ENCODE measurements at places on chromosomes 12 and 14.

GRCh38 chr12:14775636-14775980 lies 27.7 kb downstream of the WBP11 start:
- DNase-seq = no peak

DNA sequence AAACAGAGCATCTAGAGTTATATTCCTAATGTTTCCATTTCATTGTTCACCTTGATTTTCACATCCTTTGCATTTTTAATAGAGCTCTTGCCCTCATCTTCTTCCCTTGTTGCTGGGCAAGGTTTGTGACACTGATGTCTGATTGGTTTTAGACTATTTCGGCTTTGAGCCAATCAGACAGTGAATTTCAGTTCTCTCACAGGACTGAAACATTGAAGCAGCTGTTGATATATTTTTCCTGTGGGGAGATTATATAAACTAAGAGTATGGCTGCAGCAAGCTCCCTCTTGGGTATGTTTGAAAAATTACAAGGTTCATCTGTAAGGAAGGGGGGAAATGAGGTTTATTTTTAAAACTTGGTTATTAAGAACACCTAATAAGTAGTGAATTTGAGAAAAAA lies 51.2 kb downstream of the ATF7IP start:
- peak; percentile 65 for DNase-seq

- DNase-seq = no peak
Measured at GRCh38 chr12:111673503-111673902, 12.3 kb downstream of the BRAP start.

DNA sequence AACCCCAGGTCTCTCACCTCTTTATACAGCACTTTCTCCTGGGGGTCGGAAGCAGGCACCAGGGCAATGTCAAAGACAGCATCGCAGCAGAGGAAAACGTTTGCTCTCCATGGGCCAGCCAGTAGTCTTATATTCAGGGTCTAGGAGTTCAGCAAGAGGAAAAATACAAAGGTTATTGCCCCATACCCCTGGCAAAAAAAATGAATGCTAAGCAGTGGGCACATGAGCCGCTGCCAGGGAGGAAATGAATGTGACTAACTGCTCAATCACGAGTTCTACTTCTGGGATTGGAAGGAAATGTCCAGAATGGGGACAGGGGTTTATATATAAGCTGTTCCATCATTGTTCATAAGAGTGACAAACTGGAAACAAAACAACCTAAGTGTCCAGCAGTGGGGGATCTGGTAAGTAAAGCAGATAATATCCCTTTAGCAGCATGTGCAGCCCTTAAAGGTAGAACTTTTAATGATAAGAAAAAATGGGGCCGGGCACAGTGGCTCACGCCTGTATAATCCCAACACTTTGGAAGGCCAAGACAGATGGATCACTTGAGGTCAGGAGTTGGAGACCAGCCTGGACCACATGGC lies 53.8 kb downstream of the PHETA1 start:
- no peak for DNase-seq

DNA sequence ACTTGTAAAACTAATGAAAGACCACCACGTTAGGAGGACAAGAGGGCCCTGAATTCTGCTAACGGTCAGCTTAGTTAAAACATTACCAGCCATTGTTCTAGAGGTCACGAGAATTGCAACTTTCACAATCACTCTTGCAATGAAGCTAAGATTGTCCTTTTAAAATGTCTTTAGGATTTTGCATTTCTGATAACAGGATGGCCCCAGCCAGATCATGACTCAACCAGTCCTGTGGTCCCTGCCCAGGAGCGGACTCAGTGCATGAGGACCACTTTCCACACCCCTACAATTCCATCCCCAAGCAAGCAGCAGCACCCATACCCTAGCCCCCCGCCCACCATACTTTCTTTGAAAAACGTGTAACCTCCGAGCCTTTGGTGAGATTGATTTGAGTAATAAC lies 28.7 kb downstream of the HSP90AA1 start:
- no peak for DNase-seq

GRCh38 chr12:94663702-94664101 lies 13.3 kb upstream of the TMCC3 start:
- DNase-seq = no peak

DNA sequence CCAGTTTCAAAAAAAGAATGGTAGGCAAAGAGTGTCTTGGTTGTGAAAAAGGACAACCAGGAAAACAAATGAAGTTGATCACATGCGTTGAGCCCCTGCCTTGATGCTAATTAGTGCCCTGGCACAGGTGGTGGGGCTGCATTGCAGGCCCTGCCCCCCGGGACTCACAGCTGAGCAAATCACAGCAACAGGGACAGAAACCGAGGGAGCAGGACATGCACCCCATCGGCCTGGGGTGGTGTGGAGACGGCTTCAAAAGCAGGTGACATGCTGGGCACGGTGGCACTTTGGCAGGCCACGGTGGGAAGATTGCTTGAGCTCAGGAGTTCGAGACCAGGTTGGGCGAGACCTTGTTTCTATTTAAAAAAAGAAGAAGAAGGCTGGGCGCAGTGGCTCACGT lies 1.1 kb upstream of the PAPLN start:
- DNase-seq = no peak

GRCh38 chr14:56118611-56119181 lies 485 bp downstream of the PELI2 start:
- no peak for DNase-seq

DNA sequence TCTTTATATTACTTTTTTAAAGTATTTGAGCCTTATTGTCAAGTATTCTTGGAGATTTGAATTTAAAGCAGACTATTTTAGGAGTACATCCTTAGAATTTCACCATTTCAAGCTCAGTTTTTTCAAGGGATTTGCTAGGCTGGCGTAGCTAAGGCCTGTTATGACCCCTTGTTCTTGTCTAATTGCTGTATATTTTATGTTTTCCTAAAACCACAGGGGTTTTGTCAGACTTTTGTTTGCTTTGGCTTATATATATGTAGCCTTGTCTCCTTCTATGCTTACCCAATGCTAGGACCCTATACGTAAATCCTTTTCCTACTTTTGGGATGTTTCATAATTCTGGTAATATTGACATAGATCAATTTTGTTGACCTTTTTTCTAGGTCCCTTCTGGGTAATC lies 147.0 kb upstream of the SYT10 start:
- DNase-seq = no peak

GRCh38 chr14:56278383-56278782 lies 160.2 kb downstream of the PELI2 start:
- DNase-seq = no peak

- DNase-seq = no peak
Measured at GRCh38 chr12:132211816-132212215, 67.6 kb downstream of the NOC4L start.

DNA sequence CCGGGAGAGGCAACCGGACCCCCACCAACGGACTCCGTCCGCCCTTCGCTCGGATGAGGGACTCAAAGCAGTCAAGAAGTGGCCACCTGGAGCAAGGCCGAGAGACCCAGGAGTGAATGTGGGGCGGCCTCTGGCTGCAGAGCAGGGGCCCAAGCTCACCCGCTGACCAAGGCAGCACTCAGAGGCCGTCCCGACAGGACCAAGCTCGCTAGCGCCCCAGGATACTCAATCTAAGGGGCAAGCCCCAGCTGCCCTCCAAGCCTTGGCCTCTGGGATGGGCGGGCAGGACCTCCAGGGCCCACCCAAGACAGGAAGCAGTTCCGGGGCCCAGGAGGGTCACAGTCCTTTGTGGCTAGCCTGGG lies 936 bp downstream of the AKT1 start:
- DNase-seq = no peak

DNA sequence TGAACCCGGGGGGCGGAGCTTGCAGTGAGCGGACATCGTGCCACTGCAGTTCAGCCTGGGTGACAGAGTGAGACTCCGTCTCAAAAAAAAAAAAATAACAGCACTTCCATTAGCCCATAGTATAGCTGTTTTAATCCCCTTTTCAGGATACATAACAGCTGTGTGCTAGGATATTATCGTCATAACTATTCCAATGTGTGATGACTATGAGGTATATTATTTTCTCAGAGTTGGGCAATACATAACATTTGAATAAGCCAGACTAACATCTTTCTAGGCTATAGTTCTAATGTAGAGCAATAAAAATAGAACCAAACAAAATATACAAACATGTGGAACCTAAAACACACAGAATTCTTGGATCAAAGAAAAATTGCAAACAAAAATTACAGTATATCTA lies 57.1 kb downstream of the MARK3 start:
- no peak for DNase-seq

DNA sequence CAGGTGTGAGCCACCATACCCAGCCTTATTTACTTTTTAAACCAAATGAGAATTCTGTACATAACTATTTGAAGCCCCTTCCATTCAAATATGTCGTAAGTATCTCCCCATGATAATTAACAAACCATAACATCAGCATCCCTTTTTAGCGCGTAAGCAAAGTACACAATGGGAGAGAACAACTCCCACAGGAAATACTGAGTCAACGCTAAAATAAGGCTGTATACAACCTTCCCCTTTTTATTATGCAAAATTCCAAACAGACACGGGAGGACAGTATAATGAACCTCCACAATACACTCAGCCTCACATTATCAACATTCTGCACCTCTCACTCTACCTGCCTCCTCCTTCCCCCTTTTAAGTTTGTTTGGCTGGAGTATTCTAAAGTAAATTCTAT lies 73.5 kb downstream of the CCDC88C start:
- DNase-seq = no peak

DNA sequence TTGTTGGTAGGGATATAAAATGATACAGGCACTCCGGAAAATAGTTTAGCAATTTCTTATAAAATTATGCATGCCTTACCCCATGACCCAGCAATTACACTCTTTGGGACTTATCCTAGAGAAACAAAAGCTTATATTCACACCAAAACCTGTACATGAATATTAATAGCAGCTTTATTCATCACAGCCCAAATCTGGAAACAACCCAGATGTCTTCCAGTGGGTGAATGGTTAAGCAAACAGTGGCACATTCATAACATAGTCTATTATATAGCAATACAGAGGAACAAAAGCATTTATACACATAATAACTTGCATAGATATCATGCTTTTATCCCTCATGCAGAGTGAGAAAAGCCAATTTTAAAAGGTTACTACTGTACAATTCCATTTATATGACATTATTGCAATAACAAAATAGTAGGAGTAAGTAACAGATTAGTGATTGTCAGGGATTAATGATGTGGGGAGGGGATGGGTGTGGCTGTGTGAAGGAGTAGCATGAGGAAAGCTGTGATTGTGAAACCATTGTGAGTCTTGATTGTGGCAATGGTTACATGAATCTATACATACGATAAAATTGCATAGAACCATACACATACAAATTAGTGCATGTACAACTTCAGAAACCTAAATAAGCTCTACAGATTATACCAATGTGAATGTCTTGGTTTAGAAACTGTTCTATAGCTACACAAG lies 363.1 kb upstream of the OR4E1 start:
- no peak for DNase-seq

DNA sequence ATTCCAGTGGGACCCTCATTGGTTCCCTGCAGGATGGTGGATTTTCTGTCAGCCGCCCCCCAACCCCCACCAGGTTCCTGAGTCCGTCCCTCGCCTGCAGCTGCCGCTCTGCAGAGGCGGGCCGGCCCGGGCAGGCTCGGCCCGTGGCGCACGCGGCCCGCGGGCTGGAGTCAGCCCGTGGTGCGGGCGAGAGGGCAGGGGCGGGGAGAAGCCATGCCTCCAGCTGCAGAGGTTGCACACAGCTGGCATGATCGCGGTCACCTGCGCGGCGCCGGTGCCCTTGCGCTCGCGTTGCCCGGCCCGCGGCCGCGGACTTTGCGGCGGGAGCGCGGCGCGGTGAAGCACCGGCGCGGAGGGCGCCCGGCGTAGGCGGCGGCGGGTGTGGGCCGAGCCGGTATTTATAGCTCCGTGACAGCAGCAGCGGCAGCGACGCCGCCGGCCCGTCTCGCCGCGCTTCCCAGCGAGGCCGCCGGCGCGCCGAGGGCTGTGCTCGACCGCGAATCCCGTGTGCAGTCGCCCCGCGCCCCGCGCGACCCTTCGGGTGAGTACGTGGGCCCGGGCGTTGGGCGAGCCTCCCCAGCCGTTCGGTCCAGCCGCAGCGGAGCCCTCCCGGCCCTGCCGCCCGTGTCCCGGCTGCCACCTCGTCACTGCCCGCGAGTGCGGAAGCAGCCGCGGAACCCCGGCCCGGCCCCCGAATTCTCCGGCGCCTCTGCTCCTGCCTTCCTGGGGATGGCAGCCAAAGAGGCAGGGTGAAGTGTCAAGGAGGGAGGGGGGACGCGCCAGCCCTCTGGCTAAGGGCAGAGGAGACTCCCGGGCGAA lies at the start of gene TMEM117:
Gene TMEM117, plus strand, starts transcription at position 426 of the 819 bp plus-strand sequence.
- peak; percentile 59 for DNase-seq

- no peak for DNase-seq
Measured at GRCh38 chr12:106598003-106598402, 15.2 kb downstream of the RFX4 start.

DNA sequence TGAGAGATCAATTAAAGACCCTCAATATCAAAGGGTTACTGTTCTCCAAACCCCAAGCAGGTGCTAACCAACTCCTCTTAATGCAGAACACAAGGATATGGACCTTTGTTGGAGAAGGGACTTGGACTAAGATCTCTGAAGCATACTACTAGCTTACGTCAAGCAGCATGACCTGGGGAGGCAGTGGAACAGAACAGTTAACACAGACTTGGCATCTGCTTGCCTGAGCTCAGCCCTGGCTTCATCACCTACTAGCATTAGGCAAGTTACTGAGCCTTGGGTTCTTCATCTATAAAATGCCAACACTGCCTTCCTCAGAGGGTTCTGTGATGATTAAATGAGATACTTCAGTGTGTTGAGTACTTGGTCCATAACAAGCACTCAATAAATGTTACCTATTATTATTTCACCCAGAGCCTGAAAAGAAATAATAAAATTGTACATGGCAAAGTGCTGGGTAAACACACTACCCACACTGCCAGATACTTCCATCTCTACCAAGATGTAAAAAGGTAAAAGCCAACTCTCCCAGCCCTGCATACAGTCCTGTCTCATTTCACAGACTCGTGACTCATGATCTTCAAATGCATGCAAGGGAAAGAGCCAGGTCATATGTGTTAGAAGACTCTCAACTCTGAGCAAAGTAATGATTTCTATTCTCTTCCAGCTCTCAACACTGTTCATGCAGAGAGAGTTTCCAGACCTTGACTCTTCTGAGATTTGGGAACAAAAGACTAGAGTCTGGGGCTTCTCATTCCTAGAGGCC lies 39.7 kb downstream of the FMNL3 start:
- DNase-seq = no peak

All from CD4-positive, alpha-beta T cell treated with Interleukin-6 at 100 ng/mL for 8 hours (primary cell).